ENCODE measurements at places on chromosomes 12 and 14.
A peak's percentile ranks its signal among the peaks of the same experiment; 100 is the strongest.

- DNase-seq = no peak
Measured at GRCh38 chr12:1873531-1874510, 44.6 kb downstream of the CACNA2D4 start.

DNA sequence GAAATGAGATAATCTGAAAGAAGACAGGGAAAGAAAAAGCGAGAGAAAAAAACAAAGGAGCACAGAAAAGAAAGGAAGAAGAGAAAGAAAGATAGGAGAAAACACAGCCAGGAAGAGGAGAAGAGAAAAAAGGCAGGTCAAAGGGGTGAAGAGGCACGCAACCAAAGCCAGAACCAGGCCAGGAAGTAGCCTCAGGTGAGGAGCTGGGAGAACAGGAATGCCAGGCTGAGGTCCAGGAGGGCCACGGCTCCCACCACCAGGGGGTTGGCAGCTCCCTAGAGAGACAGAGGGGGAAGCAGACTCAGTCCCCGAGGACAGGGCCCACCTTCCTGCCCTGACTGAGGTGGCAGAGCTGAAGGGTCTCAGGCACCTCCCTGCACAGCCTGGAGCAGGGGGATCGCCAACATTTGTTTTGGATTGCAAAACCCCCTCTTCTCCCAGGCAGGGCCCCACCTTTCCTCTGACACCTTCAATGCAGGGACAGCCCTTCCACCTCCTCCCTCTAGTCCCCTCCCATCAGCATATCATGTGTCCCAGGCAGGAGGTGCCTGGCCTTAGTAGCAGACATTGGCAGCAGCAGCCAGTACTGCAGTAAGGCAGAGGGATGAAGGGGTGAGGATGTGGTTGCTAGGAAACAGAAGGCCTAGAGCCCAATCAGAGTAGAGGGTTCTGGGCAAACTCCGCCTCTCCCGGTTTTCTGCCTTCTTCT lies 2.0 kb upstream of the AP1G2 start:
- DNase-seq = no peak

DNA sequence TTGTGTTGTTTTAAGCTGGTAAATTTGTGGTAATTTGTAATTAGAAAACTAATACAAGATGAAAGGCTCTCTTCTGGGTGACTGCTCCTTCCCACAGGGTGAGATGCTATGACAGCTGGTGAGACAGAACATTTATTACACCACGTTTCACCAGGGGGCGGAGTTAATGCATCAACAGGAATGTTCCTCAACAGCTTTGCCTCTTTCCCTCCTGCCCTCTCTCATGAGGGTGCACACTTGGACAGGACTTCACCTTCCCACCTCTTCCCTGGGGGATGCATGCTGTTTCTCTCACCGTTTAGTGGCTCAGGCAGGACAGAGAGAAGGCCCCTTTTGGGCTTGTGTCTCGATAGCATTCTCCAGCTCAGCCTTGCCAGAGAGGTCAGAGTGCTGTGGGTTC lies 13.4 kb upstream of the PPP1R1A start:
- no peak for DNase-seq

- DNase-seq = no peak
Measured at GRCh38 chr14:34872822-34873588, 2.2 kb downstream of the BAZ1A start.

DNA sequence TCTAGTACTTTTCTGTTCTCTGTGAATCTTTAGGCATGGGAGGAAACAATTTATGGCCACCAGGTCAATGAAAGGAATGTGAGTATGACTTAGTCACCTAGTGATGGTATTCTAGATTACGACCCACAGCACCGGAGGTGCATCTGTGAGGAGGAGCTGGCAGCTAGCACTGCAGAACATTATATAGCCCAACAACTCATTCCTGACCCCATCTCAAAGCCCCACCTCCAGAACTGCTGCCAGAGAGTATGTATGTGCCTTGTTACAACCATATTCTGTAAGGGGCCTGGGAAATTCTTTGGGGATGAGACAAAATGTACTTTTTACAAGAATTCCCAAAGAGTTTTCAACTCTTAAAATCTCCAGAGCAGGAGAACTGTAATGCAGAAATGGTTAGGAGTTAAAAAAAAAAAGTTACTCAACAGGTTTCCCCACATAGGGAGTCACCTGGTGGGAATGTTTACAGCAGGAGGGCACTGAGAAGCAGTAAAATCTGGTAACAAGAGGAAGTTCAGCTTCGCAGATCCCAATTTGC lies 34.9 kb upstream of the CERS5 start:
- no peak for DNase-seq

DNA sequence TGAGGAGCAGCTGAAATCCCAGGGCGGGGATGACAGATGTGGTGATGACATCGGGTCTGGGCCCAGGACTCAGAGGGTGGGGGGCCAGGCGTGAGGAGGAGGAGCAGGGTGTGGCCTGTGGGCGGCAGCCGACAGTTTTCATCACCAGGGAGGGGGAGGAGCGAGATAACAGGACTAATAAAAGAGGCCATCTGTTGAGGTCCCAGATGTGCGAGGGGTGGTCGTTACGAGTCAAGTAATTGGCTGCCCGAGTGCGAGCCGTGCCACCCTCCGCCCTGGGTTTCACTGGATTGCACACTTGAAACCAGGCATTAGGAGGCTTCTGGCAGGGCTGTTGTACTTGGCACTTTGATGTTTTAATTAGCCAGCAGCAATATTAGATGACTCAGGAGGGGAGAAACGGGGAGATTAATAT lies 67.2 kb downstream of the NOS1 start:
- DNase-seq = no peak

GRCh38 chr14:73789989-73790581 lies 61.5 kb upstream of the PTGR2 start:
- DNase-seq = no peak

DNA sequence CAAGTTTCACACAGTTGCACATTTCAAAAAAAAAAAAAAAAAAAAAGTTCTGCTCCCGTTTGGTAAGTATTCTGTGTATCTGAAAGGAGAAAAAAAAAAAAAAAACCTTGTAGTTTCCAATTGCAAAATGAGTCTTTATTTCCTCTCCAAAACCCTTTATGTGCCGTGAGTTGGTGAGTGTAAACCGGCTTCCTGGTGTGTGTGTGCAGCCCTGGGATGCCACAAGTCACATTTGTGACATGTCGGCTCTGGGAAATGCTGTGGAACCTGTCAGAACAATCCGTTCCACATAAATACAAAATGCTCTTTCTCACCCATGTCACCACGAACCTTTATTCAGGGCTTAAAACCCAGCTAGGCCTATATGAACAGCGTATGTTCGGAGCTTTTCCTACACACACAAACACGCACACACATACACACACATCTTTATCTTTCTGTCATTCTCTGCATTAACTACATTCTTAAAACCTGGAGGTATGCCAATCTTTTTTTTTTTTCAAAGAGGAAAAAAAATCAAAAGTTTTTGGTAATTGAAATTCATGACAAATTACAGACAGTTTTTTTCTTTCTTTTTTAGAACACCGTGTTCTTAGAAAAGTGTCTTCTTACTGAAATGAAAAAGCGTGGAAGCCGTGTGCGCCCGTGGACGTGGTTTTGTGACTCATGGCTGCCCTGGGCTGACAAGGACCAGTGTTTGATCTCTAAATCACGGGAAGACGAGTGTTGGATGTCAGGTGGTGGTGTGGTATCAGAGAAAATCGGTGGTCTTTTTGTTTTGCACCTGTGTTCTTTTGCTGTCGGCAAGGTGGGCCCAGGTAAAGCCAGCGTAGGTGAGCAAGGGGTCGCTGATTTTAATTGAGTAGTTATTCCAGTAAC lies 612.0 kb downstream of the VRK1 start:
- DNase-seq = peak; percentile 27

GRCh38 chr12:8154526-8154925 lies 2.3 kb upstream of the ZNF705A start:
- no peak for DNase-seq

- no peak for DNase-seq
Measured at GRCh38 chr14:79899610-79900009, 311.7 kb downstream of the DIO2 start.

DNA sequence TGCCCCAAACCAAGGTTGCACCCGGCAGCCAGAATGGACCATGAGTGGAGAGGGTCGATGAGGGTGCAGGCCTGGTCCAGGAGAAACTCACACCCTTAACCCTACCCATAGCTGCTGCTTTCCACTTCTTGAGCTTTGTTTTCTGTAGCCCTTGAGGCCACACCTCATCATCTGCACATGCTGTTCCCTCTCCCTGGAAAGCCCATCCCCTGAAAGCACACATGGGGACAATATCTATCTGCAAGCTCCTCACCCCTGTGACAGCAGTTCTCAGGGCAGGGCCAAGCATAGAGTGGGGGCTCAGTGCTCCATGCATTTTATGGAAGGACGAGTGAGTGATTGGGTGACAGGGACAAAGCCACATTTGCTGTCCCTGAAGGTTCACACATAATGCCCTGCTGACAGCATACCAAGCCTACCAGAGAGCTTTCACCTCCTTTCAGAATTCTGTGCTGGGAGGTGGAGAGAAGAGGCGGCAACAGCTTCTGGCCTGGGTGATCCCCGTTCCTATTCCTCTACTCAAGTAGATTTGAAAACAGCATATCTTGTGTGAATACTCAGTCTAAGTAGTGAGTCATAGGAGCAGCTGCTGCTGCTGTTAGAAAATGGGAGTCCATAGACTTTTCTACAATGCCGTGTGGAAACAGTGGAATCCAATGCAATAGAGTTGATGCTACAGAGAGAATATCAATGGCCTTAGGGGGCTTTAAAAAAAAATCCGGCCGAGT lies 44.6 kb downstream of the SRGAP1 start:
- DNase-seq = no peak

DNA sequence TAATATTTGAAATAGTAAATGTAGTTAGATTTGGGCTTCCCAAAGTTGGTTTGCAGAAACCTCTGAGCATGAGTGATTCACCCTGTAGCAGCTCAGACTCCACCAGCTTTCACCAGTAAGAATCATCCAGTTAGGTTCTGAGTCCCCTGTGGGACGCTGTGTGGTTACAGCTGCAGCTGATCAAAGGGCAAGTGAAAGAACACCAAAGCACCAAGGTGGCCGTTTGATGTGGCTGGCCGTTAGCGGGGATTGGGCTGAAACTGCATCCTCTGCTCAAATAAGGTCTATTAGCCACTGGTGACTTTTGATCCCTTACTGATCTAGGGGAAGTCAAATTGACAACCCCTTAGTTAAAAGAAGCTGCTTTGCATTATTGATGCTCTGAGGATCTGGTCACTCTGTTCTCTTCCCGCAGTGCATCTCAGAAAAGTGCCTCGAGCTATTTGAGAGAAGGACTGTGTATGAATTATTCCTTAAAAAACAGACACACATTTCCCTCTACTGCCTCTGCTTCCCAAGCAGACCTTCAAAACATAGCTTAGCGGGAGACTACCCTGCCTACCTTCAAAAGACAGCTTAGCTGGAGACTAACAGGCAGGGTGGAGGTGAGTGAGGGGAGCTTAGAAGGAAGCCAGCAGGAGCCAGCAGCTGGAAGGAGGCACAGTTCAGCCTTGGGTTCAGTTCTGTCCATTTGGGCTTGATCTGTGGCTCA lies 3.7 kb downstream of the ABHD12B start:
- peak; percentile 34 for DNase-seq

DNA sequence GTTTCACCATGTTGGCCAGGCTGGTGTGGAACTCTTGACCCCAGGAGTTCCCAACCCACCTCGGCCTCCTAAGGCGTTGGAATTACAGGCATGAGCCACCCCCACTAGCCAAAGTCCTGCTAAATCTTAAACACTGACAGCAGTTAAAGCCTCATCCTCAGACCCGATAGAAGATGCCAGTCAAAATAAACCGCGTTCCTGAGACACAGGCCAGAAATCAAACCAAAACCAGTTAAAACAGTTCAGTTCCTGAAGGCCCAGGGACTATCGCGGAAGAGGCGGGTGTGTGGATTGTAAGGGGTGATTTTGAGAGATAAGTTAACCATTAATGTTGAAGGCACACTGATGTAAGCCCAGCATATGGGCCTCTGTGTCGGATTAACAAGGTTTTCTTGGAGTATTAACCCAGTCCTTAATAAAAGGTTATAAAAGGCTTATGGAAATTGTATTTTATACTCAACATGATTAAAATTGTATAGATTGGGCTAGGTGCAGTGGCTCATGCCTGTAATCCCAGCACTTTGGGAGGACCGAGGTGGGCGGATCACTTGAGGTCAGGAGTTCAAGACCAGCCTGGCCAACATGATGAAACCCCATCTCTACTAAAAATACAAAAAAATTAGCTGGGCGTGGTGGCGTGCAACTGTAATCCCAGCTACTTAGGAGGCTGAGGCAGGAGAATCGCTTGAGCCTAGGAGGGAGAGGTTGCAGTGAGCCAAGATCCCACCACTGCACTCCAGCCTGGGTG lies 18.7 kb upstream of the CDCA4 start:
- DNase-seq = no peak

GRCh38 chr14:44477953-44478352 lies 29.1 kb downstream of the FSCB start:
- DNase-seq = no peak

GRCh38 chr12:76544601-76545261 lies 14.8 kb downstream of the OSBPL8 start:
- DNase-seq = no peak

DNA sequence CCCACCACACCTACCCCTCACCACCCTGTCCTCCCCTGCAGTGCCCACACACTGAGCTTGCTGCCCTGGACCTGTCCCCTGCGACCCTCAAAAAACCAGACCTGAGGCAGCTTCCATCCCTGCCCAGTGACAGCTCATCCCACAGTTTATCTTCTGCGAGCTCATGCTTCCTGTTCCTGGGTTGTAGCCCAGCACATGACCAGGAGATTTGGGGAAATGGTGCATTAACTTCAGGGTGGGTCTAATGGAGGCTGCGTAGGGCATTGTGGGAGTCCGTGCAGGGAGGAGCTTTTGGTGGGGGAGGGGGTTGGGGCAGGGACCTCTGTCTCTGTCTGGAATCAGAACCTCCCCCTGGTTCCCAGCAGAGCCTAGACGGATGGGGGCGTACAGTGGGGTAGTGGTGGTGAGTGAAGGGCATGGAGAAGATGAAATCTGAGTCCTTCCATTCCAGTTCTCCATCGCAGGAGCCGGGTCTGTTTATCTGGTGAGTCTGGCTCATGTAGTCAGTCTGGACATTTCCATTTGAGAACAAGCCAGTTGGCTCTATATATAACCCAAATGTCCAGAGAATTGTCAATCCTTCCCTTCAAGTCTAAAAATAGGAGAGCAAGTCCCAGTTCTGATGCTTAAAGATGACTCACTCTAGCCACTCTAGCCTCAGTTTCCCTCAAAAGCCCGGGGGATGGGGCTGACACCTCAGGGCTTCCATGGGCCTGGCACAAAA lies 270.9 kb downstream of the CACNA1C start:
- no peak for DNase-seq

DNA sequence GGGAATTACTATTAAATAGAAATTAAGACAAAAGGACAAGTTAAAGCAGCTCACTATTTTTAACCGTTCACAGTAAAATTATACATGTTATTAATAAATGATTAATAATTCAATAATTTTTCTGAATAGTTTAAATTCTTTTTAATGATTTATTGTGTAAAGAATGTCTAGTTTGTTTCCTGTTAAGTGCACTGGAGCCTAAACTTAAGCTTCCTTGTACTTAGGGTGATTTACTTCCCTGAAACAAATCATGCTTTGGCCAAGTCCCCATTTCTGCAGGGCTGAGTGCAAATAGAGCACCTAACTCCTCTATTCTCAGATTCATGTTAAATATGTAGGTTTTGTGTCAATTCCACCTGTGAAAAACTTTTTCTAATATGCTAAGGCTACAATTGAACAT lies 188.9 kb upstream of the PDZRN4 start:
- DNase-seq = no peak

GRCh38 chr14:93788543-93789227 lies 400 bp upstream of the PRIMA1 start:
- DNase-seq = no peak

- no peak for DNase-seq
Measured at GRCh38 chr12:58269476-58269875, 328.1 kb downstream of the ATP23 start.

Data from activated CD4-positive, alpha-beta T cell treated with anti-CD3 and anti-CD28 coated beads for 4 hours (primary cell).